Amniotic stem cell (primary cell): ENCODE measurements at places on chromosomes 7 and 10.

GRCh38 chr7:78148166-78148894 is 349.8 kb downstream of the PHTF2 start:
- no peak for DNase-seq

DNA sequence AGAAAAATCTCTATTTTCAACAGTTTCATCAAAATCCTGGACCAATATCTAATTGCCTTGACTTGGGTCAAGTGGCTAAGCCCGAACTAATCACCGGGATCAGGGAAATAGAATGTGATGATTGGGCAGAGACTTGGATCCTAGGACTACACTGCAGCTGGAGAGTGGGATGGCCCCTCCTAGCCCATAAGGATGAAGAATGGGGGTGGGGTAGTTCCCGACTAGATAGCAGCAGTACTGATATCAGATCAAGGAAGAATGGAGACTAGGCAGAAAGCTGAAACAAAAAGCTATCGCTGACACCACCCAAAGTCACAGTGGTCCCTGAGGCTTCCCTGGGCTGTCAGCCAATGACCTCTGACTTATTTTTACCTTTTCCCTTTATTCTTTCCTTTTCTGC is 160.4 kb upstream of the PHYHIPL start:
- no peak for DNase-seq

GRCh38 chr7:64908358-64908757 is 5.3 kb downstream of the ZNF273 start:
- DNase-seq, result no peak

DNA sequence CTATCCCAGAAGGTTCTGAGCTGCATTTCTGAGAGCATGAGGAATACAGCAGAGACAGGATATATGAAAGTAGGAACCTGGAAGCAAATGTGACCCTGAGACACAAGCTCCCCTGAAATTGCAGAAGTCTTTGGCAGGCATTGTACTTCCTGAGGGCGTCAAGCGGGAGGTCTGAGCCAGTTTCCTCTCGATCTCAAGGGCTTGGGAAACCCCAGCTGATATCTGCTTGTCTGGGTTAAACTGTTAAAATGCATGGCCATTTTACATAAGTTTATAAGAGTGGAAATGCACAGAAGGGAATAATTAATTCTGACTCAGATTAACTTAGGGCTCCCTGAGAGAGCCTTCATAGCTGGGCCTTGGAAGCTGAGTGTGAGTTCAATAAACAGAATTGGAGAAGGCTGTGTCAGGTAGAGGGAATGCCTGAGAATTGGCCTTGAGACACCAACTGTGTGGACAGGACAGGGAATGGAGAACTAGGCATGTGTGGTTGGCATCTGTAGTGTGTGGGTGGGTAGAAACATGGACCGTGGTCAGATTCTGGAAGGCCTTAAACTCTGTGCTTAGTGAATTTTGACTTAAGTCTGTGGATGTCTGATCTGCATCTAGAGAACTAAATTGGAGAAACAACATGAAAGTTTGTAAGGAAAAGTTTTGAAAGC is 53.3 kb downstream of the WIPF3 start:
- DNase-seq, result no peak

- DNase-seq, result no peak
Observed at GRCh38 chr10:32068569-32068968, 12.3 kb upstream of the KIF5B start.

DNA sequence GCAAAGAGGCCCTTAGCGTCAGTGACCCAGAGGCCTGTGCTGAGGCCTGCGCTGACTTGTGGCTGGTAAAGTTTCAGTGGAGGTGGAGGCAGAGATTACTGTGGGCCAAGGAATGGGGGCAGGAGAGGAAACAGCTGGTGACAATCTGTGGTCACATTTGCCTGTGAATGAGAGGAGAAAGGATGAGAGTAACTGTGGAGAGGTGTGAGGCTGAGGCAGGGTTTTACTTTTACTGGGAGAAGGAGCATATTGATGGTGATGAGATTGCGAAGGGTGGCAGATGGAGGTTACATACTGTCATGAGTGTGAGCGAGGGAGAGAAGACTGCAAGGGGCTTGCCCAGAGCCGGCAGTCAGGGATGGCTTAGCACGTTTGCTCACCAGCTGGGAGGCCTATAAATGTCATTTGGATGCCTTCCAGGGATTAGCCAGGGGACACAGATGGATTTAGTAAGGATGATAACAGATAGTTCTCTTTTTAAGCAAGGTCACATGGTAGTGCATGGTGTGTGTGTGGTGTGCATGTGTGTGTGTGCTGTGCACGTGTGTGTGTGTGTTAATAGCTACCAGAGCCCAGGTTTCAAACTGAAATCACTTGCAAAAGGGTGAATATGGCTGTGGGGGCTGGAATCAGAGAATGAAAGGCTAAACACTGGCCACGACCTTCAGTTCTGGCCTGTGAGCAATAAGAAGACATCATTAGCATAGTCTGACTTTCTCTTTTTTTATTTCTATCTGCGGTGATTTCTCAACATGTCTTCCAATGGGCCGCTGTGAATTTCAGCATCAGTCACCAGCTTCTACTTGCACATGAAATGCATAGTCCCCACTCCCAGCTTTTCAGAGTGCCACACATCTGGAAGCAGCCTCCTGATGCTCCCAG is 291.5 kb upstream of the ZNF32 start:
- no peak for DNase-seq

- no peak for DNase-seq
Observed at GRCh38 chr7:69780379-69780778, 182.1 kb downstream of the AUTS2 start.

DNA sequence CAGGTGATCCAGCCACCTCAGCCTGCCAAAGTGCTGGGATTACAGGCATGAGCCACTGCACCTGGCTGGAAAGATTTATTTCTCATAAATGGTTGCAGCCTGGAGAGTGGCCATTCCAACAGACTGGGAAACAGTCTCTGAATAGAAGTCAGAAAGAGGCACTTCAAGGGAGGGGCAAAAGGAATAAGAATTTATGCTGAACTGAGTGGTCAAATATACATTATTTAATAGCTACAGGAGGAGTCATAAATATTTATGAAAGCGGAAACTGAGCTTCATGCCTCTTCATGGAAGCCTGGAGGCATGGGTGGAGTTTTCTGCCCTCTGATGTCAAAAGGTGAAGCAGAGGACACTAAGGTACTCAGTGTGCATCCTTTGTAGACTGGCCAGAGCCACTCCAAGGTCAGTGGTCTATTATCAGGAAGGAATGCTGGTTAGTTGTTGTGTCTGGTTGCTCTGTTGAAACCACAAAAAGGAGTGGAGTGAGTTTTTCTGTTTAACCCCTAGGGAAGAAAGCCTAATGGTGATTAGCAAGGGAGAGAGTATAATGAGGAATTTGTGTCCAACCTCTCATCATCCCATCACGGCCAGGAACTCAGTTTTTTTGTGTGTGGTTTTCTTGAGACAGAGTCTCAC is 9.3 kb upstream of the NRBF2 start:
- DNase-seq, result no peak
